ENCODE measurements at places on chromosomes 5 and 9.

- no peak for DNase-seq
Observed at GRCh38 chr5:113632996-113633395, 119.5 kb downstream of the YTHDC2 start.

GRCh38 chr5:42277293-42277692 is 145.9 kb upstream of the GHR start:
- DNase-seq = no peak

DNA sequence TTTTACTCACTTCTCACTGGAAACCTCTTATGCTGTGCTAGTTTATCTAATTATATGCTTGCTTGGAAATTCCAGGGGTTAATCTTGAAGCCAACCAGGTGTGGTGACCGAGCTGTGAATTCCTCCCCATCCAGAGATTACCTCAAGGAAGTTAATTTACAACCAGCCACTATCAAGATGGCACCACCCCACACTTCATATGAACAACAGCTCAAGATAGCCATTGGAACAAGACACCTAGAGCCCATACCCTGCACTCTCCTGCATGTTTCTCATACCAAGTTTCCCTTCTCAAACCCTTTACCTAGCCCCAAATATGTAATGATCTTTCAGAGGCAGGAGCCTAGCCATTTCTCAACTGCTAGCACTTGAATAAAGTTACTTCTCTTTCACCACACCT is 2156.9 kb upstream of the C9orf72 start:
- no peak for DNase-seq

DNA sequence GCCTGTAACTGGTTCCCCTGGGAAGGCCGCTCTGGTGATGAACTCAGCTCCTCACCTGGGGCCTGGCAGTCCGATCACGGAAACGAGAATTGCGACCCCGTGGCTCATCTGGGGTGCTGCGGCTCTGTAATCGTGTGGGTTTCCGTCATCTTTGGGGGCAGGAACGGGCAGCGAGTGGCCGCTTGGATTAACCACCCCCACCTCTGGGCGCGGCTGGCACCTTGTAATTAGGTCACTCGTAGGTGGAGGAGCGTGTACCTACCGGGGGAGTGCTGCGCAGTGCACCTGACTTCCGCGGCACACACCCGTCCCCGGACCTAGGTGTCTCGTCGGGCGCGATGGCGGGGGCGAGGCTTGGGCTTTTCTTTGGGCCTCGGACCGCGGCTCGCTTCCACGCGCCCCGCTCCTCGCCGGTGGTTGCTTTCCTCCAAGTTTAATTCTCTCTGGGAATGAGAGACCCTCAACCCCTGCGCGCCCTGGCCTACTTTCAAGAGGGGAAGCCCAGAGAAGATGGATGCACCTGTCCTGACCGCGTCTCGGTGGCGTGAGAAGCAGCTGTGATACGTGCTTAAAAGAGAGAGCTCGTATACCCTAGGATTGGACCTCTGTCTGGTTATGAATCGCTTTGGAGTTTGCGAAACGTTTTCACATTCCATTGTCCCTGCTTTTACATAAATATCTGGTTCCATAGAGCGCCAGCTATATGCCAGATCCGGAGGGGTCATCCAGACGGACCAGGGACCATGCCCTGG is 744 bp upstream of the PPP2CA start:
- no peak for DNase-seq

DNA sequence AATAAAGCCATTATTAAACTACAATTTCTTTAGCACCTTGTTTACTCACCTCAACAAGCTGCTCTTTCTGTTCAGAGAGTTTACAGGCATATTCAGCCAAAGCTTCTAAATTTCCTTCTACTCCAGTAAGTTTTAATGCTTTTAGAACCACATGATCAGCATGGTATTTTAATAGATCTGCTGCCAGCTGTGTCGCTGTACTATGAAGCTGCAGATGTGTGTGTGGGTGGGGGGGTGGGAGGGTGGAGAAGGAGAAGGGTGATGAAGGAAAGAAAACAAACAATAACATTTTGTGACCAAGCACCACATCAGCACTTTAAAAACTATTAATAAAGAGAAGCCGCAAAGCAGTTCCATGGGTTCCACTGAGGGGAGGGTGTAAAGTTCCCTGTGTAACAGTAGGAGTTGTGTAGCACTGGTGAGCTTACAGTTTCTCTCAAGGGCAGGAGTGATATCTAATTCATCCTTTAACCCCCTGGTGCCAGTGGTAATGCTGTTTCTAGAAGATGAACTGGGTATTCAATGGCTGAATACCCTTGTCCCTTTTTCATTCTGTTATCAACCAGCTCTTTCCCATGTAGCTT is 38.5 kb downstream of the ABITRAM start:
- DNase-seq = no peak

DNA sequence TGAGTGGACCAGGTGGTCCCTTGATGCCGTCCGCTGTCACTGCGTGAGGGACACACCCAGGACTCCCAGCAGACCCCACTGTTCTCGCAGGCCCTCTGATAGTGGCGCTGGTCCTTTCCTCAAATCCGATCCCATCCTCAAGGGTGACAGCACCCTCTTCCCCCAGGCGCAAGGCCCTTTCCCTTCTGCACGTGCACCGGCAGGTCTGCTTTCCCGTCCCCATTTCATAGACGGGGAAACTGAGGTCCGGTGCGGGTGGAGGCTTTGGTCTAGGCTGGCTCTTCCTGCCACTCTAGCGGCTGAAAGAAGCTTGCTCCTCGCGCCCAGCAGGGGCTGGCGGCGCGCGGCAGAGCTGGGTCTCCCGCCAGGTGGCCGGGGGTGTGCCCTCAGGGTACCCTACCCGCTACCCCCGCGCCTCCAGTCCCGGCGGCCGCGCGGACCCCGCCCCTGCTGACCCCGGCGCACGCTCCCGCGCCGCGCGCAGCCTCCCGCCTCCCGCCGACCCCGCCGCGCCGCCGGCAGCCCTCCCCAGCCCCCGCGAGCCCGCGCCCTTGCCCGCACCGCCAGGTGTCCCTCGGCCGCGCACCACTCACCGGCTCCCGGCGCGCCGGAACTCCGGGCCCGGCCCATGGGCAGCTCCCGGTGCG is 453 bp downstream of the RASGEF1C start:
- DNase-seq = peak; percentile 43

GRCh38 chr5:36536616-36537005 is 69.8 kb upstream of the SLC1A3 start:
- no peak for DNase-seq

GRCh38 chr5:121174351-121174750 is 677.3 kb upstream of the FTMT start:
- DNase-seq = no peak

DNA sequence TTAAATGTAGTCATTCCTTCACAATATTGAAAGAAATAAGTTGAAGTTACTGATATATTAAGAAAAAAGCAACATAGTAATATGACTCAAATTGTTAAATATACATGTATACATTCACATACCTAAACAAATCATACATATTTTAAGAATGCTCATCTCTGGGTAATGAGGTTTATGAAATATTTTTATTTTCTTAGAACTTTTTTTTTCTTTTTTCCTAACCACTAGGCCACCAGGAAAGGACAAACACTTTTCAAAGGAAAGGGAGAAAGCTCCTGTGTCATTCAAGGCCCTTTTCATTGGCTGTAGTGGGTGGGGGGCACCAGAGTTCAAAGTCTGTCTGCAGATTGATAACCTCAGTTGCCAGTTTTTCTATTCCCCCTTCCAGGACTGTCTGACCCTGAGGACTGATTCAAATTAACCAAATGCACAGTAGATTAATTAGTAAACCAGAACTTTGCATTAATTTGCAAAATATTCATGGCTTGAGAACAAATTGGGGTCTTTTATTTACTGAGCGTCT is 72.9 kb upstream of the NIPAL4 start:
- no peak for DNase-seq

DNA sequence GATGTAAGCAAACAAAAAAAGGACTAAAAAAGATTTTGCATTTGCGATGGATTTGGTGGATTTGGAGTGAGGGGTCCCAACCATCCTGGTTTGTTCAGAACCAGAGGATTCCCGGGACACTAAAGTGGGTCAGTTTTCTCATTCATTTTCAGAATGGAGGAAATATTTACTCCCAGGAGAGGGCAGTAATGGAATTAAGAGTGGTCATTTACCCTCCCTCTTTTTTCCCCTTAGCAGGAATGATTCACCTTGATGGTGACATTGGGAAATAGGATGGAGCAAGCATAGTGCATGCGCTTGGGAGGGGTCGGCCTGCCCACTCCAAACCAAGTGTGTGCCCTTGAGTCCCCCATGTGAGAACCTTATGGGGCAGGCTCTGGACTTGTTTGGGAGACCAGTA is 164.2 kb upstream of the PUM3 start:
- DNase-seq = no peak

DNA sequence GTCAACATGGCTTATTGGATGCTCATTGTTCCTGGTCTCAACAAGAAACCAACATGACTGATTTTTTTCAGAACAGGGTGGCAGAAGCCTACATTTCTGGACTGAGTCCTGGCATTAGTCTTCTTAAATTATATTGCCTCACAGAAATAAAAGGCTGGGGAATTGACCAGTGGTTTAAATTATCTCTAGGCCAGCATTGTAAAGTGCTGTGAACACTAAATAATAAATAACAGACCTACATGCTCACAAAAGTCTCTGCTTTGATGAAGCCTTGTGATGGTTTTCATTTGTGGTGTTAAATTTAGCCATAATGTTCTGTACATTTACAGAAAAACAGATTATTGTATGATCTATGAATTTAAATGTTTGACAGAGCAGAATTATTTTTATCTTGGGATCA is 44.7 kb upstream of the CD180 start:
- no peak for DNase-seq

- no peak for DNase-seq
Observed at GRCh38 chr5:172482156-172483020, 28.1 kb upstream of the SH3PXD2B start.

- DNase-seq = no peak
Observed at GRCh38 chr9:110129425-110129824, 78.5 kb downstream of the C9orf152 start.

DNA sequence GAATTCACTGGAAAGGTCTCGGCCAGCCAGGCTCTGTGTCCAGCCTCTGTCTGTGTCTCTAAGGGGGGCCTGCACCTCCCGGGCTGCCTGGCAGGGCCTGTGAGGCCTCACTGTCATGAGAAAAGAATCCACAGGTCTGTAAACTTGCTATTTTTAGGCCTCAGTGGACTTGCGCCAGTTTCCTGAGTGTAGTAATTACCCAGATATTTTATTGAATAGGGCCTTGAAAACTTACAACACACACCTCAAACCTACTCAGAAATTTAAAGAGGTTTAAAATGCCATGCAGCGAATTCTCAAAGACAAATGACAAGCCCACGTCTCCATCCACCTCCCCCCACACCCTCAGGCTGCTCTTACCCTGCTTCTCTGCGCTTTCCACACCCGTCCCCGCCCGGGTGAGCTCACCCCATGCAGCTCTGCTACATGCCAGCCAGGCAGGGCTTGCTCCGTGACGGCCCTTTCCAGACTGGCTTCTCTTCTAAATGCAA is 8.8 kb upstream of the TENT4A start:
- DNase-seq = no peak

GRCh38 chr5:14727428-14727865 is 62.9 kb downstream of the OTULIN start:
- peak; percentile 75 for DNase-seq

GRCh38 chr5:14211818-14212803 is 69.0 kb downstream of the TRIO start:
- DNase-seq = no peak

DNA sequence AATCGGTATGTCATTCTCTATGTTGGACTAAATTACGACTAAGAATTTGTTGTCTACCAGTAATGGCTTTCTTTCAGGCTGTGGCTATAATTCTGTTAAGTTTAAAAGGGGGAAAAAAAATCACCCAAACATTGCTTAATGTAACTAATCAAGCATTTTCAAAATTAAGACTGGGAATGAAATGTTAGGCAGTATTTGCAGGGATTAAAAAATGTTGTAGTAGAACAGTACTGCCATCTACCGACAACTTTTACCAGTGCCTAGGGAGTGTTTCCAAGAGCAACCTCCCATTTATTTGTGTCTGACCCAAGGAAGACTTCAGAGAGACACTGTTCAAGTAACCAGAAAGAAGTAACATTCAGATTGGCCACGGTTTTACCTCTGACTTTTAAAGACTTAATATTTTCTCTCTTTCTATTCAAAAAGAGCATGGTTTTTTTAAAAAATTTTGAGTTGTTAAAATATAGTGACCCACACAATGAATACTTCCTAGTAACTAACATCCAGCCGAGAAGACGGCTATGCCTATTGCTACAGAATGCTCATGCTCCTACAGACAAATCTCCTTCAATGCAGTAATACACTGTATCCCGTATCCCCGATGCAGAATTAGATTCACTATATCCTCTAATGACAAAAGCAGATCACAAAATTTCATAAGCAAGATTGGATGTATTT is 92.4 kb downstream of the ARL15 start:
- DNase-seq = no peak

DNA sequence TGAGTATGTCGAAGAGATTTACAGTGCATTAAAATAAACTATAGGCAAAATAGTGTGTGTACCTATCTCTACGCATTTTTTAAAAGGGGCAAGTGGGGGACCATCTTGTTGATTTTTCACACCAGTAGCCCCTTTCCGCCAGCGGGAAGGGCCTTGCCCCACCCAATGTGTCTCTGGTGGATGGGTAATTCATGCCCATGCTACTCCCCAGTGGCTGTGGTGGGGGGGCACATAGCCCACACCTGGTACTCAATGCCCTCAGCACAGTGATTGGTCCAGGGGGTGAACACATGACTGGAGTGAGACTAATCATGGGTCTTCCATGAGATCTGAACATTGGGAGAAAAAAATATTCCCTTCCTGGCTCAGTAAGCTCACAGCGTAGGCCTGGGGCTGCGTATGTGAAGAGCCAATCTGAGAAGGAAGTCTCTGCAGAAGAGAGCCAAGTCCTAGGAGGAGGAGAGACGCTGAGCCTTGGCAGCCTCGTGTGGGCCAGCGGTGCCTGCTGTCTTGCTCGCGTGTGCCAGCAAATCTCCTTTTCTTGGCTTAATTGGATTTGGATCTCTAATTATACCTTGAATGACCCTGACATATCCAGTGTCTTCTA is 103.4 kb downstream of the ADAMTS2 start:
- peak; percentile 19 for DNase-seq

DNA sequence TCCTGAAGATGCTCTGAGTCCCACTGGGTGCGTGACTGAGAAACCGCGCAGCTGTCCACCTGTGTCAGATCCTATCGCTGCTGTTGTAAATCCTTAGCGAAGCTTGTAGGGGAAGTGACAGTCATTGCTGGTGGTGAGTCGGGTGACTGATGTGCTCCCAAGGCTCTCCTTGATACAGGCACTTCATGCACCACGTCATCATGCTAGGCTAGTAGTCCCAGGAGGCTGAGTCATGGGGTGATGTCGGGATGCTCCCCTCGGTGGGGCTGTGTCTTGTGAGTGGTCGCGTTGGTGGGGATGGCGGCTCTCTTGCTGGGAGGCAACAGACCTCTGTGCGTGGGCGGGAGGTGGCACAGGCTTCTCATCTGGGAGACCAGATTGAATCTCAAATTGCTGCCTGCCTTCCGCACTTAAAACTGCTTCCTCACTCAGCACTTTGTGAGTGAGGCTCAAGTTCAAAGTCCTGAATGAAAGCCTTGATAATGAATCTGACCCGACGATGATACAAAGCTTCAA is 84.7 kb downstream of the CSNK1A1 start:
- DNase-seq = no peak

GRCh38 chr5:117829646-117830045 is 1158.7 kb downstream of the DTWD2 start:
- peak; percentile 42 for DNase-seq
